NT2/D1 (cell line): ENCODE measurements at places on chromosomes 12 and 14.
A peak's percentile ranks its signal among the peaks of the same experiment; 100 is the strongest.

DNA sequence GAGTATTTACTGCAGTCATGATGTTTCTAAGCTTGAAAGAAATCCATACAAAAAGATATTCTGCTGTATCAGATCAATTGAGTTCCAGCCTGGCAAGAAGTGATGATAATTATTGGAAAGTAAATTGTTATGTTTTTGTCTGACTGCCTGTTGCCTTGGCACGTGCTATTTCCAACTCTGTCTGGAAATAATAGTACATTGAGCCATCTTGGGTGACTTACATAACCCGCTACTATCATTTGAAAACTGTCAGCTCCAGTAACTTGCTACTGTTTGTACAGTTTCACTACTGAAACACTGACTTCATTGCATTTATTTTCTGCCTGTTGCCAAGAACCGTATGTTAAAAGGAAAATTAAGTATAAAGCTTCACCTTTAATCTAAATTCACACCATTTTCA lies 318.6 kb downstream of the ITPR2 start:
- no peak for DNase-seq

DNA sequence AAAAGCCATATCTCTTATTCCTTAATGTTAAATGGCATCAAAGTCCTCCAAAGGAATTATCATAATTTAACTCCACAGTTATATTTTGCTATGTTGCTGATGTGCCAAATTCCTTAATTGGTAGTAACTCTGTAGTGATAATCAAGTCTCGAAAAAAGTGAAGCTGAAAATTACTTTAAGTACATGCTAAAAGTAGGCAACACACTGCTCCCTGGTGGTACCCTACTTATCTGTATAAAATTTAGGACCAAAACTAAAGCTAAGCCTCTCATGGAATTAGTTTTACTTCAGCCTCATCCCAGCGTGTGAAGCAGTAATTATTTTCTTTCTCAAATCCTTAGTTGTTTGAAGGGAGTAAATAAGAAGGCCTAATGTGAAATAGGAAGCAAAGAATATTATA lies 132.8 kb downstream of the TTLL5 start:
- no peak for DNase-seq

- DNase-seq, result no peak
Measured at GRCh38 chr12:1325666-1326065, 268.7 kb downstream of the FBXL14 start.

- no peak for DNase-seq
Measured at GRCh38 chr12:54891717-54892478, 37.6 kb downstream of the MUCL1 start.

DNA sequence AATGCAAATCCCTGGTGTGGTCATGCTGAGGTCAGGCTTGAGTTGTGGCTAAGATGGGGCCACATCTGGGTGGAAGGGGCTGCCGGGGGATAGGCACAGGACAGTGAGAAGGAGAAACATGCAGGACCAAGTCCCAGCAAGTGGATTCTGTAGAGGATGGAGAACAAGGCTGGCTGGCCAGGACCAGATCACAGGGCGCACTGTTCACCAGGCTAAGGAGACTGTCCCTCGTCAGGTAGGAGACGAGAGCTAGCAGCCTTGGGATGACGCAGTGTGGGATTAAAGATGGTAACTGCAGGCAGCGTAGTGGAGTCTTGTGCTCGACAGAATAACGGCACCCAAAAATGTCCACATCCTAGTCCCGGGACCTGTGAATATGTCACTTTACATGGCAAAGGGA lies 336.1 kb downstream of the BCL11B start:
- DNase-seq, result no peak

GRCh38 chr12:124979568-124979967 lies 9.4 kb downstream of the DHX37 start:
- DNase-seq, result no peak

DNA sequence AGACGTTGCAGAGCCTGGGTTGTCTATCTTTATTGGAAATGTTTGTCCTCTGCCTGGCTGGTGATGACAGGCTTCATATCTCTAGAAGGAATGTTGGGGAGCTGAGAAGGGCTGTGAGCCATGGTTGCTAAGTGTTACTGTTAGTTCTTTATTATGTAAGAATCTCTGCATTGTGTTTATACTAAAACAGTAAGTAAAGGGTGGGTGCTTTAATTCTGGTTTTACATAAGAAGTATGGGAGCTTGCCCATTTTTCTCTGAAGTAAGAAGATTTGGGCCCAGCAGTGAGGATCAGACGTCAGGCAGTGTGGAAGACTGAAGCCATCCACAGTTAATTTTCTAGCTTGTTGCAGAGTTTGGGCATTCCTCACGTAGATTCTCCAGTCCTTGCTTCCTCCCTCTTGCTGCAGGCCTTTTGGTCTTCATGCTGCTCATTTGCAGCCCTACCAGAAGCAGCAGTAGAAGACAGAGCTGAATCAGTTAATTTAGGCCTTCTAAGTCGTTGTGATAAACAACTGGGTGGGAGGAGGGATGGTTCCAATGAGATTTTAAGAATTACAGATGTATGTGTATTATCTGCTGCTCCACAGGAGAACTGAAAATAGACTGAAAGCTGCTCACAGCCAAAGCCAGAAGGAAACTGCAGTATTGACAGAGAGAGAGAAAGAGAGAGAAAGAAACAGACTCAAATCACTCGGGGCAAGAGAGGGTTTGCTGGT lies 21.4 kb downstream of the WNT5B start:
- DNase-seq, result peak; percentile 57

DNA sequence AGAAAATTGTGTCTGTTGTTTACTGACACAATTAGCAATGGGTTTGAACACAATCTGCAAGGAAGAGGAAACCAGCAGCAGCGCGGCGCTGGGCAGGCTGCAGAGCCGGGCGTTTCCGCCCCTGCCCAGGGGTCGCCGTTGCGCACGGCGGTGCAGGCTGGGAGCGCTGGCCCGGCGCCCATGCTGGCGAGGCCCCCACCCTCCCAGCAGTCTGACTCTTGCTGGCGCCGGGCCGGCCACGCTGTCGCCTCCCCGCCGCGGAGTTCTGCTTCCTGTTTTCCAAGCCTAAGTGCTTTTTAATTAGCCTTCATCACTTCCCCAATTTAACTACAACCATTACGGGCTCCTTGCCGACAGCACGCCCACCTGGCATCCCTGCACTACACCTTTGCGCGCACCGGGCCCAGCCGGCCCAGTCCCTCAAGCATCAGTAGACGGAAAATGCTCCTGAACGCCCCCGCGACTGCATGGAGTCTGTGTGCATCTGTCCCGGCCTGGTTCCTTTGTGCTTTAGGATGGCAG lies 212.1 kb downstream of the GXYLT1 start:
- DNase-seq, result no peak

GRCh38 chr12:15997910-15998309 lies 86.8 kb downstream of the DERA start:
- DNase-seq, result no peak

GRCh38 chr12:103250487-103250886 lies 245.3 kb downstream of the C12orf42 start:
- DNase-seq, result no peak

DNA sequence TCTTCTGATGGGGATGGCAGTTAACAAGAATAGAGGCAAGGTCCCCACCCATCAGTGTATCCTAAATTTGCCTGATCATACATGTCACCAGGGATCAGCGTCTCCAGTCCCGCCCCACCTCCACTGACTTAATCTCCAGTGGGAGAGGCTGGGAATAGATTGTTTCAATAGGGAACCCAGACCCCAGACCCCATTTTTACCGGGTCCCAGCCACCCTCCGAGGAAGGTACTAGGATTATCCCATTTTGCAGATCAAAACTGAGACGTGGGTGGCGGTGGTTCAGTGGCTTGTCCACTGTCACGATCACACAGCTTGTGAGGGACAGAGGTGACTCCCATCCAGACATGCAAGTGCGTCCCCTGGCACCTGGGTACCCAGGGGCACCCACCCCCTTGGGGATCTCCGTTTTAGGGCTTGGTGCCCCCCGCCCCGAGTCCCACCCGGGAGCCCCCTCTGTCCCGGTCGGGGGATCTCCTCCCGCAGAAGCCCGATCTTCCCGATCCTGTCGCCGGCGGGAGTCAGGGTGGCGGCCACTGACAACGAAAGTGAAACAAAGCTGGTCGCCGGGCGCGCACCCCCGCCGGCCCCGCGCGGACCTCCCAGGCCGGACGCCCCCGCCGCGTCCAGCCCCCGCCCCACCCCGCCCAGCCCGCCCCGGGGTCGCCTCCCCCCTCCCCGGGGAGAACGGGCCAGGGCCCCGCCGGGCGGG lies 523 bp downstream of the WSB2 start:
- DNase-seq, result no peak

DNA sequence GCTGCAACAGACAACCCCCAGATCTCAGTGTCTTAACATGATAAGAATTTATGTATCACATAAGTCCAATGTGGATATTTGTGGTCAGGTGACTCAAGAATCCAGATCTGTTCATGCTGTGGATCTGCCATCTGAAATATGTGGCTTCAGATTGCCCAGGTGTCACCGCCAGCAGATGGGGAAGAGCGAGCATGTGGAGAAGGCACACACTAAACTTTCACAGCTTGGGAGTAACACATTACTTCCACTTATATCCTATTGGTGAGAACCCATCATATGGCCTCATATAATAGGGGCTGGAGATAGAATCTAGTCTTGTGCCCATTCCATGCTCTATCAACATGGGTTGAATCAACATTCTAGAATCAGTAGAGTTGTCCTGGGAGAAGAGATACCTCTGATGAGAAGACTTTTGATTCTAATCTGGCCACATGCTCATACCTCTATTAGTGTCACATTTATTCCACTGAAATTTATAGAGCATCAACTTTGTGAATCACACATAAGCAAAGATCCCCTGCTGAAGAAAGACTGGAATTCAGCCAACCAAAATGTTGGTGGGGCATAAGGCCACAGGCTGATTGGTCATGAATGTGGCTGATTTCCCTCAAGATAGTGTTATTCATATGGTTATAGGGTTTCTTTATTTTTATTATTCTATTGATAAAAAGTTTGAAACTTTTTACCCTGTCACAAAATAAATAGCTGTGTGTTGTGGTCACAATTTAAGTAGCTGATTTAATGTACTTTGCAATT lies 6.0 kb upstream of the CALCOCO1 start:
- DNase-seq, result no peak

GRCh38 chr12:117874842-117875434 lies 93.9 kb downstream of the KSR2 start:
- DNase-seq, result no peak

GRCh38 chr12:132686825-132687210 lies 324 bp downstream of the POLE start:
- DNase-seq, result no peak

DNA sequence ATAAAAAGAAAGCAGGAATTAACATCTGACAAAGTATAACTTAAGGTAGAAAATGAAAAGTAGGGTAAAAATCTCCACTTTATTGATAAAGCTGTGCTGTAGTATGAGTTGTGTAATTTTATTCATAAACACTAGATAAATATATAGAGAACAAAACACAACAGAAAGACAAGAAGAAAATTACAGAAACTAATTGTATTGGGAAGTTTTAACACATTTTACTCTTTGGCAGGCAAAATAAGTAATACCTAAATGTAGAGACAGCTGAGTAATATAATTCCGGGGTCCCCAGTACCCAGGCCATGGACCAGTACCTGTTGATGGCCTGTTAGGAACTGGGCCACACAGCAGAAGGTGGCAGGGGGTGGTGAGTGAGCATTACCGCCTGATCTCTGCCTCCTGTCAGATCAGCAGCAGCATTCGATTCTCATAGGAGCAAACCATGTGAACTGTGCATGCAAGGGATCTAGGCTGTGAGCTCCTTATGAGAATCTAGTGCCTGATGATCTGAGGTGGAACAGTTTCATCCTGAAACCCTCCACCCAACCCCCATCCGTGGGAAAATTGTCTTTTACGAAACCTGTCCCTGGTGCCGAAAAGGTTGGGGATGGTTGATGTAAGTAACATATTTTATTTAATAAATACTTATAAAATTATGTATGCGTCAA lies 84.4 kb upstream of the ETV6 start:
- no peak for DNase-seq

- no peak for DNase-seq
Measured at GRCh38 chr12:128911861-128912260, 58.6 kb downstream of the GLT1D1 start.

GRCh38 chr12:46442738-46443137 lies 70.2 kb upstream of the SLC38A2 start:
- no peak for DNase-seq

- DNase-seq, result no peak
Measured at GRCh38 chr12:68381476-68382219, 49.5 kb upstream of the MDM1 start.

GRCh38 chr12:27652174-27652763 lies 44.0 kb upstream of the REP15 start:
- peak; percentile 97 for DNase-seq

DNA sequence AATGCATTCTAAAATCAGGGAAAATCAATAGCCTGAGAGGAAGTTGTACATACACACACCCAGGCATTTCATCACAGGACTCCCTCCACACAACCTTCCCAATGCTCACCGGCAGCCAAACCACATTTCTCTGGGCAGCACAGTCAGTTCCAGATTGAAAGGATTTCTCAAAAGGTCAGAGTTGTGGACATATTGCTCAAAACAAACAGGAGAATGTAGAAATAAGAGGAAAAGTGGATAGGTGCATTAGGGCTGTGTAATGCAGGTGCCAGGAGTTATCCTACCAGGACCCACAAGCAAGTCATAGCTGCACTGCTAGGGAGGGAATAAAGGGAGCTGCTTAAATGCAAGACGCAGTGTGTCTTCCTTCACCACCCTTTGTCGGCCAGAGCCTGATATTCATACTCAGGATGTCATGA lies 62.9 kb downstream of the GCH1 start:
- DNase-seq, result no peak

DNA sequence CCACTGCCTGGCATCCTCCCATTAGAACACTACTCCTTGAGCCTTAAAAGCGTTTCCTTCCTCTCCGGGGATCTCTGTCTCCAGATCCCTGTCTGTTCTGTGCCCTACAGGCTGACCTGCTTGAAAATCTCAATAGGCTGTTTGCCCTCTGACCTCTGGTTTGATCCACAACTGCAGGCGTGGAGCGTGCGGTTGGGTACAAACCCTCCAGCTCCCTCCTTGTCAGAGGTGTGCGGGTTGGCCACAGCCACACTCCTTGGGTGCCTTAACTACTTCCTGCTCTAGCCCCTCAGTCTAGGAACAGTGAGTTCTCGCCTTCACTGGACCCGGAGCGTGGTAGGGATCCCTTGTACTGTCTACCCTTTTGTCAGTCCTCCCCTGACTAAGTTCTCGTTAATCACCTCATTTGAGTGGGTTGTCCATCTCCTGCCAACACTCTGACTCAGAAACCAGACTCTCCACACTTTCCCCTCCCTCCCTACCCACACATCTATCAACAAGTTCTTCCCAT lies 33.1 kb downstream of the CMKLR1 start:
- DNase-seq, result no peak

DNA sequence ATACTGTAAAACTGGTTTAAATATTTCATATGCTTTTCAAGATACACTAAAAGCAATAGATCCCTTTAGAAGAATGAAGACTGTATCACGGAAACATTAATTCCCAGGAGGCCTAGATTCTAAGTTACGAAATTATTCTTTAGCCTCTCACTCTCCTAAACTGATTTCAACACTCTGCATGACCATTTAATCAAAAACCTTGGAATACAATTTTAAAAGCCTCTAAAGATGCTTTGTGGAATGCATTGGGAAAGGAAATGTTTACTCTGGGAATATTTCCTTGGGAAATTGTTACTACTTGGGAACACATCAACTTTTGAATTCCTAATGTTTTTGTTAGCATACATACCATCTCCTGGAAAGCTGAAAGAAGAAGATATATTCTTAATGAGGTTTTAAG lies 255.7 kb upstream of the FAR2 start:
- no peak for DNase-seq

GRCh38 chr12:91496337-91496736 lies 313.7 kb upstream of the DCN start:
- no peak for DNase-seq
